Regular cardiac myocyte (primary cell): ENCODE measurements at places on chromosomes 16 and 17. TPM values are rescaled to one million over a fixed set of nuclear protein-coding genes. Genes with fewer than 3 reads are reported as not detected.

The KRT16 gene
- total RNA-seq = under 0.01 and 0.28 TPM in 2 replicates

The KRT12 gene
- not detected in 2 replicates for total RNA-seq

The AANAT gene
- not detected in 2 replicates for total RNA-seq

The ZMYND15 gene
- total RNA-seq = under 0.01 TPM in 2 replicates

The RAB37 gene
- total RNA-seq = under 0.01 and 0.19 TPM in 2 replicates

The KCNJ12 gene
- total RNA-seq = 0.38 and 1.7 TPM in 2 replicates

The CHRNE gene
- total RNA-seq = 0.19 and 0.56 TPM in 2 replicates

The KCNJ2 gene
- total RNA-seq = 3.9 and 7.3 TPM in 2 replicates

The PARD6A gene
- 1.1 and 1.2 TPM in 2 replicates for total RNA-seq

The MSRB1 gene
- total RNA-seq = 3.1 and 11.5 TPM in 2 replicates

The TMEM220 gene
- total RNA-seq = 1.1 and 2.5 TPM in 2 replicates
